ENCODE measurements at places on chromosomes 12 and 14. TPM values are rescaled to one million over a fixed set of nuclear protein-coding genes. Genes with fewer than 3 reads are reported as not detected.
A peak's percentile ranks its signal among the peaks of the same experiment; 100 is the strongest.

DNA sequence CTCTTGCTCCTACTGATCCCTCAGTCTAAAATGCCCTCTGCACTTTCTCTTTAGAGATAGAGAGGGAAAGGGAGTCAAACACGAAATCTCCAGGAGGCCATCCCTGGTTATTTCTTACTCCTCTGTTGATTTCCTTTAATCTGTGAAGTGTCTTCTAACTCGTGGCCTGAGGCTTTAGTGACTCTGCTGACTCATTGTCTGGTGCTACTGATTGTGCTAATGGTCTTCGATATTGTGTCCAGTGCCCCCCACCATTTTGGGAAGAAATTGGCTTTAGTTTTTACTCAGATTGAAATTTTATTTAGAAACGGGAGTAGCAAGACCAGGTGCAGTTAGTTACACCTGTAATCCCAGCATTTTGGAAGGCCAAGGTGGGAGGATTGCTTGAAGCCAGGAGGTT is 839 bp downstream of the CLEC9A start:
- DNase-seq: no peak
- no peaks in the 10 kb centered on the region for H3K4me1 ChIP-seq
- no peak overlapping the region for H3K4me3 ChIP-seq
- H3K36me3 ChIP-seq: no peaks in the 10 kb centered on the region
- no peak overlapping the region for H3K27ac ChIP-seq

GRCh38 chr14:23445773-23446172 is 10.3 kb upstream of the MYH7 start:
- H3K27me3 ChIP-seq: no peaks in the 10 kb centered on the region
- no peak overlapping the region for H3K4me3 ChIP-seq
- DNase-seq: no peak
- H3K27ac ChIP-seq: peak overlapping the region; percentile 89

GRCh38 chr14:59268858-59269257 is 80.4 kb downstream of the DAAM1 start:
- no peaks in the 10 kb centered on the region for H3K27me3 ChIP-seq

- DNase-seq: no peak
- no peaks in the 10 kb centered on the region for H3K36me3 ChIP-seq
- no peaks in the 10 kb centered on the region for H3K27me3 ChIP-seq
- no peak overlapping the region for H3K27ac ChIP-seq
- no peaks in the 10 kb centered on the region for H3K4me1 ChIP-seq
Observed at GRCh38 chr12:90120627-90121026, 412.0 kb upstream of the ATP2B1 start.

DNA sequence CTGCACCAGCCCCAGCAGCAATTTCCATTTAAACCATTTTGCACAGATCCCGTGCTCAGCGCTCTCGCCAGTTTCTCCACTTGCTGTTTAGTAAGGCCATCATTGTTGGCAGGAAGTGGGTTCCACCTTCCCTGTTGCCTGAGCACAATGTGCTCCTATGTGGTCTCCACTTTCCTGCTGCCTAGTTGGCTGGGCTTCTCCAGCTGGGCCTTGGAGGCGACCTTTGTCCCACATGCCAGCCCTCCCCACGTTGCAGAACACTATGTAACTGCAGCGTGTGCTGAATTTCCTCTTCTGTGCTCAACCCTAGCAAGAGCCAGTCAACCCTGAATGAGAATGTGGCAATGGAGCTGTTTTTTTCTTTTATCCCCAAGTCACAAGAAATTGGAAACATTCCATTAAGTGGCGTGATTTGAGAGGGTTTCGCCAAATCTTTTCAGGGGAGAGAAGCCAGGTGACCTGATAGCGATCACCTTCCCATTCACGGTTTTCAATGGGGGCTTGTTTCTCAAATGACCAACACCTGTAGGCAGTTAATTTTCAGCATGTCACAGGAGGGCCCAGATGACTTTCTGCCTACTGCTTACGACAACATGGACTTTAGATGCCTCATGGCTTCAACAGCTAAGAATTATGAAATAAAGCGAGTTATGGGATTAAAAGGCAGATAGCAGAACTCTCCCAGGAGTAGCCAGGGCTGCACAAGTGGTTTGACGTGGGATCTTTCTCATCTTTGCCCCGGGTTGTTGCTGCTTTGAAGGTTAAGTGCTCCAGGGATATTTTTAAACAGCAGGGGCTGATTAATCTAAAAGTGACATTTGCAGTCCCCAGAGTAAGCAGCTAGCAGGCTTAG is at the start of gene ACACB:
Gene ACACB, plus strand, starts transcription at position 830 of the 853 bp plus-strand sequence. CDS start 22,819 bp downstream, outside the sequence.
- DNase-seq: peak; percentile 95
- H3K36me3 ChIP-seq: peaks cover 10% of the 10 kb centered on the region
- peaks cover 35% of the 10 kb centered on the region for H3K4me1 ChIP-seq
- H3K27me3 ChIP-seq: no peaks in the 10 kb centered on the region

DNA sequence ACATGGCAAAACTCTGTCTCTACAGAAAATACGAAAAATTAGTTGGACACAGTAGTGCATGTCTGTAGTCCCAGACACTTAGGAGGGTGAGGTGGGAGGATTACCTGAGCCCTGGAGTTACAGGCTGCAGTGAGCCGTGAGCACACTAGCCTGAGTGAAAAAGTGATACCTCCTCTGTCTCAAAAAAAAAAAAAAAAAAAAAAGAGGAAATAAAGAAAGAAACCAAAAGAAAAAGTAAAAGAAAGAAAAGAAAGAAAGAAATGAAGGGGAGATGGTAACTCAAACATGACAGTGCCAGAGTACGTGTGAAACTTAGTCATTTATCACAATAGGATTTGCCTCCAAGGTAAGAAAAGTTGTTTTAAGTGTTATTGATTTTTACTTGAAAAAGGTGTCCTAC is 407.0 kb upstream of the MGAT4C start:
- H3K4me3 ChIP-seq: no peak overlapping the region
- H3K36me3 ChIP-seq: no peaks in the 10 kb centered on the region
- H3K27me3 ChIP-seq: no peaks in the 10 kb centered on the region
- no peak overlapping the region for H3K27ac ChIP-seq
- H3K4me1 ChIP-seq: no peaks in the 10 kb centered on the region

The CLEC9A gene
- total RNA-seq: not detected

DNA sequence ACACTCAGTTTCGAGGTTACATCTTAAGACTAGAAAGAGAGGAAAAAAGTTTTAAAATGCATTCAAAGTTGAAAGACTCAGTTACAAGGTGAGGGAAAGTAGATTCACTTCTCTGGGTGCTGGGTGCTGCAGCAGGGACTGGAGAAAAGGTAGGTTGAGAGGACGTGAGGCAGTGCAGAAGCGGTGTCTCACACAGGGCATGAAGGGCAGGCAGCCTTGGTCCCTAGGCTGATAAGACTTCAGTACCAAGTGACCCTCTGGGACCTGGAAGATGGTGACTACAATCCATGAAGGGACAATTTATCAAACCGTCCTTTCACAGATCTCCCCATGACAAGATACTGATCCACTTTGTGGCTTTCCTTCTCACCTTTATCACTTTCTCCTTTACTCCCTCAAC is 22.5 kb upstream of the UTP20 start:
- H3K27me3 ChIP-seq: no peaks in the 10 kb centered on the region
- no peak for DNase-seq
- H3K27ac ChIP-seq: no peak overlapping the region
- H3K4me3 ChIP-seq: no peak overlapping the region
- H3K4me1 ChIP-seq: no peaks in the 10 kb centered on the region

DNA sequence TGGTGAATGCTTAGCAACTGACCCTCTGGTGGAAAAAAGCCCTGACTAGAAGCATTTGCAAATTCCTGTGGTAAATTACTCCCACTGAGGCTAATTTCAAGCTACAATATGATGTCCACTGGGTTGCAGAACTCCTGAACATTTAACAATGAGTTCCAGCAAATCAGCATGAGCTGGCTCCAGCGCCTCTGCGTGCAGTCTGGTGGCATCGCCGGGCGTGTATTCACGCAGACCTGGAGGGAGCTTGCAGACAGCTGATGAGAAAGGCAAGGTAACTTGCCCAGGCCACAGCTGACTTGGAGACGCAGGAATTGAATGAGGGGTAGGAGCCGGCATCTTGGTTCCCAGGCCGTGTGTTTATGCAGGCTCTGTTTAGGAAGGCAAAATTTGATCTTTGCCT is 45.1 kb upstream of the KCNA1 start:
- H3K27me3 ChIP-seq: peaks cover 5% of the 10 kb centered on the region
- H3K4me3 ChIP-seq: no peak overlapping the region

The MAP3K9 gene
- total RNA-seq: 2.5 TPM

DNA sequence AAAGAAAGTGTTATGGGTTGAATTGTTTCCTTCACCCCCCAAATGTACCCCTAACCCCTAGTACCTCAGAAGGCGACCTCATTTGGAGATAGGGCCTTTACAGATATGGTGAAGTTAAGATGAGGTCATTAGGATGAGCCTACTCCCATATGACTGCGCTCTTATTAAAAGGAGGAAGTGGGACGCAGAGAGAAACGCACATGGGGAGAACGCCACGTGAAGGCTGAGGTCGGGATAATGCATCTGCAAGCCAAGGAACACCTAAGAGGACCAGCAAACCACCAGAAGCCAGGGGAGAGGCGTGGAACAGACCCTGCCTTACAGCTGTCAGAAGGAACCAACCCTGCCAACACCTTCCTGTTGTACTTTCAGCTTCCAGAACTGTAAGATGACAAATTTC is 1.7 kb upstream of the NRIP2 start:
- no peaks in the 10 kb centered on the region for H3K27me3 ChIP-seq
- no peaks in the 10 kb centered on the region for H3K4me1 ChIP-seq
- no peak for DNase-seq
- no peak overlapping the region for H3K4me3 ChIP-seq
- H3K36me3 ChIP-seq: no peaks in the 10 kb centered on the region

All from gastrocnemius medialis (tissue), 4 donors.